Kasumi-1 (cell line): ENCODE measurements at places on chromosomes 4 and X.

DNA sequence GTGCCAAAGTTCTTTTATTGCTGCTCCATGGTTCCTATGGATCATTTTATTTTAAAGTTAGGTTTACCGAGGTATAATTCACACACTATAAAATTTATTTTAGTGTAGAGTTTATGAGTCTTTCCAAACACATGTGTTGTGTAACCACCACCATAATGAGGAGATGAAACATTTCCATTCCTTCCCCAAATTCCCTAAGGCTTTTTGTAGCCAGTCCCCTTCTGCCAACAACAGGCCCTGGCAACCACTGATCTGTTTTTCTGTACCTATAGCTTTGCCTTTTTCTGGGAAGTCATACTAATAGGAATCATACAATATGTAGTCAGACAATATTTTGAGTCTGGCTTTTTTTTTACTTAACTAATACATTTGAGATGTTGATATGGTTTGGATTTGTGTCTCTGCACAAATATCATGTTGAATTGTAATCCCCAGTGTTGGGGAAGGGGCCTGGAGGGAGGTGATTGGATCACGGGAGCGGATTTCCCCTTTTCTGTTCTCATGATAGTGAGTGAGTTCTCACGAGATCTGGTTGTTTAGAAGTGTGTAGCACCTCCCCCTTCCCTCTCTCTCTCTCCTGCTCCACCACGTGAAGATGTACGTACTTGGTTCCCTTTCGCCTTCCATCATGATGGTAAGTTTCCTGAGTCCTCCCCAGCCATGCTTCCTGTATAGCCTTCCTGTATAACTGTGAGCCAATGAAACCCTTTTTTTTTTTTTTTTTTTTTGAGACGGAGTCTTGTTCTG is 59.6 kb upstream of the DHX15 start:
- no peak for DNase-seq

- no peak for DNase-seq
Measured at GRCh38 chr4:8738471-8738931, 133.1 kb downstream of the HMX1 start.

- no peak for DNase-seq
Measured at GRCh38 chrX:18598413-18598812, 73.5 kb downstream of the RS1 start.

- peak; percentile 22 for DNase-seq
Measured at GRCh38 chrX:119008110-119008744, 33.8 kb downstream of the LONRF3 start.

DNA sequence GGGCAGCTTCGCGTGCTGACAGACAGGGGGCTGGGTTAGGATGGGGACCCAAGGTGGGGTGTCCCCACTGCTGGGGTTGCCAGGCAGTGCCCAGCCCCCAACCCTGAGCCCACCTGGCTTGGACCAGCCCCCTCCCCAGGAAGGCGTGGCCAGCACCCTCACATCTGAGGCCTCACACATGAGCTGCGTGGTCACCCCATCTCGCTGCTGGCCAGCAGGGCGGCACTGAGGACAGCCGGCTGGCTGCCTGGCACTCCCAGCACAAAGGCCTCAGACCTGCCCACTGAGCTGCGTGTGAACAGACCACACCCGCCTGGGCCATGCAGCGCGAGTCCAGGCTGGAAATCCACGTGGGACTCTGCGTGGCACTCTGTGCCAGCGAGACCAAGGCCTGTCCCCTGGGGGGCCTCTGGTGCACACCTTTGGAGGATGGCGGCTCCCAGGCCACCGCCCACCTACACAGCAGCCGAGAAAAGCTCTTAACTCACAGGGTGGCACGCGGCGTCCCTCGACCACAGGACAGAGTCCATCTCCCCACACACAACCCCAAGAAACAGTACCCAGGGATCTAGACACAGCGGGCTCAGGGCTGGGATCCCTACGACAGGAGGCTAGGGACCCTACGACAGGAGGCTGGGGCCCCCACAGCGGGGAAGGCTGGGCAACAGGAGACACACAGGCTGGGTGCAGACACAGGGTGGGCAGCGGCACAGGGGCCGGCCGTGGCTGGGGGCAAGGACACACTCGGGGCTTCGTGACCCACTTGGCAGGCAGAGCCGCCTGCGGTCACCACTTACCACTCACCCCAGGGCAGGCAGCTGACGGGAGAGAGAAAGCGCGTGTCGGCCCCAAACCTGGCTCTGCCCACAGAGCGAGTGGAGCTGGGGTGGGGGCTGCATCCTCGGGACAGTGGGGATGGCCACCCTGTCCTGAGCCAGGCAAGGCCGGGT is 9.8 kb downstream of the DGKQ start:
- DNase-seq, result no peak

DNA sequence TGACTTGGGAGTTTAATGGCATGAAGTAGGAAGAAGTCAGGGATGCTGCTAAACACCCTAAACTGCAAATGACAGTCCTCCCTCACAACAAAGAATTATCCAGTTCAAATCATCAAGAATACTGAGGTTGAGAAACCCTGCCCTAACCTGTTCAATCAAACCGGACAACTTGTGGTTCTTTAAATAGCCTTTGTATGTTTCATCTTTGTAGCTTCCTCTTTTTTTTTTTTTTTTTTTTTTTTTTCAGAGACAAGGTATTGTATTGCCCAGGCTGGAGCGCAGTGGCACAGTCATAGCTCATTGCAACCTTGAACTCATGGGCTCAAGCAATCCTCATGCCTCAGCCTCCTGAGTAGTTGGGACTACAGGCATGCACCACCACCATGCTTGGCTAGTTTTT is 52.5 kb upstream of the TTC29 start:
- DNase-seq, result peak; percentile 17

DNA sequence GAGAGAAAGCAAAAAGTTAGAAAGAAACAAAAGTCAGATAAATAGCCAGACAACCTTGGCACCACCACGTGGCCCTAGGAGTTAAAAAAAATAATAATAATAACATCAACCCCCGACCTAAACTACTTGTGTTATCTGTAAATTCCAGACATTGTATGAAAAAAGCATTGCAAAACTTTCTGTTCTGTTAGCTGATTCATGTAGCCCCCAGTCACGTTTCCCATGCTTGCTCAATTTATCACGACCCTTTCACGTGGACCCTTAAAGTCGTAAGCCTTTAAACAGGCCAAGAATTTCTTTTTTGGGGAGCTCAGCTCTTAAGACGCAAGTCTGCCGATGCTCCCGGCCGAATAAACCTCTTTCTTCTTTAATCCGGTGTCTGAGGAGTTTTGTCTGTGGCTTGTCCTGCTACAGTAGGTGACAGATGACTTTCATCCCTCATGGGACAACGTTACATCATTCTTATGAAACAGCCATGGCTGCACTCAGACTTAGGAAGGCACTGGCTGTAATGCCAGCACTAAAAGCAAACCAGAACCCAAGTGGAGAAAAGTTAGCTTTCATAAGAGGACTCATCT is 520 bp downstream of the ACOX3 start:
- no peak for DNase-seq
